Chondrocyte (in vitro differentiated cells): ENCODE measurements at places on chromosomes 1 and 21.
A peak's percentile ranks its signal among the peaks of the same experiment; 100 is the strongest.

GRCh38 chr1:235052067-235053008, 76.3 kb downstream of the TOMM20 start:
- DNase-seq = peak; percentile 39

DNA sequence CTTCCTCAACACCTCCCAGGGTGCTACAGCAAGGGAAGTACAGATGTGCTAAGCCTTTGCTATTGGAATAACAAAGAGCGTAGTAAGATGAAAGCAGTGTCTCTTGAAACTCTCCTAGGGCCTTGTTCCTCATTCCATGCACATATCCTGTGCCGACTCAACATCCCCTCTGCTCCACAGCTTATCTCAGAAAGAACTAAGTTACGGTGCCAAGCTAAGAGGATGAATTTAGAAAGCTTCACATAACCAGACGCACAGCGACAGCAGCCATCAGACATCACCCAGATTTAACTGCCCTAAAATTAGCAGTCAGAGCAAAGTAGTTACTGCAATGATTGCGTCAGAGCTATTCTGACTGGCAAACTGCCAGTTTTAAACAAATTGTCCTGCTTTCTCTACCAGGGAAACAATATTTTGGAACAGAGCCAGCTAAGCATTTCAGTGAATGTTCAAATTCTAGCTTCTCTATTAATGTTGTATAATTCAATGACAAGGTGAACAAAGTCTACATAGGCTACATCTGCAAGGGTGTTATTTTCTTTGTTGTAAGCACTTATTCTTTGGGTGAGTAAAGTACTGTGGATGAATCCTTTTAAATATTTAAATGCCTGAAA, 9.5 kb downstream of the SIPA1L2 start:
- no peak for DNase-seq

DNA sequence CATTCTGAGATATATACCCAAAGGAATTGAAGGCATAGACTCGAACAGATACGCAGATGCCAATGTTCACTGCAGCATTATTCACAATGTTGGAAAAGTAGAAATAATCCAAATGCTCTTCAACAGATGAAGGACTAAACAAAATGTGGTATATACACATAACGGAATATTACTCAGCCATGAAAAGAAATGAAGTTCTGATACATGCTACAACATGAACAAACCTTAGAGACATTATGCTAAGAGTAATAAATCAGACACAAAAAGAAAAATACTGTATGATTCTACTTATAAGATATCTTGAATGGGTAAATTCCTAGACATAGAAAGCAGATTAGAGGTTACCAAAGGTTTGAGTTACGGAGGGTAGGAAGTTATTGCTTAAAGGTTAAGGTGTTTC, 57.9 kb downstream of the SLC25A24 start:
- no peak for DNase-seq

DNA sequence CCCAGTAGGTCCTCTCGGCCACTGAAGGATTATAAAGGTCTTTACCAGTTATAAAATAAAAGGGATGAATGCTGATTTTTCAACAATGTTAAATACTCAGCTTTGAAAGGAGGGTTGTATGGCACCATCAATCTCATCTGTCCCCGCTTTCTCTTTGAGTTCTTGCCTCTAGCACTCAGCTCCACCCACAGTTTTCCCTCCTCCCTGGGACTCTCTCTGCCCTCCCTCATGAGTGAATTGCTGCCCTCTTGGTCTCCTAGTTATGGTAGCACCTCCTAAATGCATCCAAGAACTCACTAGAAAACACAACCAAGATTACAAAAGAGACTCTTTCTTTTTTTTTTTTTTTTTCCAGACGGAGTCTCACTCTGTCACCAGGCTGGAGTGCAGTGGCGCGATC, 91.0 kb downstream of the TEX35 start:
- DNase-seq = no peak

GRCh38 chr1:30668546-30669327, 54.6 kb downstream of the MATN1 start:
- peak; percentile 52 for DNase-seq

- DNase-seq = no peak
Observed at GRCh38 chr1:94734963-94735901, 84.9 kb upstream of the SLC44A3 start.

DNA sequence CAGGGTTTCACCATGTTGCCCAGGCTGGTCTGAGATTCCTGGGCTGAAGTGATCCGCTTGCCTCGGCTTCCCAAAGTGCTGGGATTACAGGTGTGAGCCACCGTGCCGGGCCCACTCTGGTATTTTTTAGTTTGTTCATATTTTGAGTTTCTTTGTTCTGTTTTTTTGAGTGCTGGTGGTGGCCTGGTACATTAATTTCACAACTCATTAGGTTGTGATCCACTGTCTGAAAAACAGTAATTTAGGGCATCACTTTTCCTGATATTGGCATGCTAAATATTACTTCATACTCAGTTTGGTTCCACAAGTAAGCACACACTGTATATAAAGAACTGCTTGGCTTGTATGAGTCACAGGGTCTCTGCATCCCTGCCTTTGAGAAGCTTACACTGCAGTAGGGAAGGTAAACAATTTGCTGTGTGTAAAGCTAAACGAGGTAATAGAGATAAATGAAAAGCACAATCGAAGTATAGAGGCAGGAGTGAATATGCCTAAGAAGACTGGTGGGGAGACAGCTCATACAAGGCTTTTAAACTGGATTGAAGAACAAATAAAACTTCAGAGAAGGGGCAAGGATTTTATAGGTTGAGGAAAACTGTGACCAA, 7.7 kb downstream of the SNX27 start:
- DNase-seq = no peak

DNA sequence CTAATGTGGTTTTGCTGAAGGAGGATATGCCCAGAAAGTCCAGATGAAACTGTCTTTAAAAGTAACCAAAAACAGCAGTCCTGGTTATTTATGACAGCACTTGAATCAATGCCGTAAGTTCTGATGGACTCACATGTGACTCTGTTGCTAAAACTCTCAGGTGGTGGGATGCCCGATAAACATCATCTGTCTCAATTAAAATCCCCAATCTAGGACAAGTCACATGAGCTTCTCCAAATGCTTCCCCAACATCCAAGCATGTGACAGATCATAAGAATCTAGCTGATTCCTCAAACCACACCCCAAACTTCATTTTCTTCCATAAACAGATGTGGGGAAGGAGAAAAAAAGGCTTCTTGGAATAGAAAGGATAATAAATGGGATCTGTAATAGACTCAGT, 786 bp upstream of the CTSK start:
- DNase-seq = no peak

- DNase-seq = no peak
Observed at GRCh38 chr1:206503591-206504362, 3.6 kb upstream of the RASSF5 start.
